Activated CD4-positive, alpha-beta T cell treated with anti-CD3 and anti-CD28 coated beads for 1 hour (primary cell): ENCODE measurements at places on chromosomes 3 and 15.

- DNase-seq = no peak
Measured at GRCh38 chr3:124858275-124858674, 28.9 kb downstream of the ITGB5 start.

- no peak for DNase-seq
Measured at GRCh38 chr3:51945926-51946705, 4.0 kb downstream of the PARP3 start.

GRCh38 chr15:97237160-97237559 lies 723.3 kb upstream of the ARRDC4 start:
- DNase-seq = no peak

- no peak for DNase-seq
Measured at GRCh38 chr3:37952564-37952963, 38.0 kb upstream of the VILL start.

DNA sequence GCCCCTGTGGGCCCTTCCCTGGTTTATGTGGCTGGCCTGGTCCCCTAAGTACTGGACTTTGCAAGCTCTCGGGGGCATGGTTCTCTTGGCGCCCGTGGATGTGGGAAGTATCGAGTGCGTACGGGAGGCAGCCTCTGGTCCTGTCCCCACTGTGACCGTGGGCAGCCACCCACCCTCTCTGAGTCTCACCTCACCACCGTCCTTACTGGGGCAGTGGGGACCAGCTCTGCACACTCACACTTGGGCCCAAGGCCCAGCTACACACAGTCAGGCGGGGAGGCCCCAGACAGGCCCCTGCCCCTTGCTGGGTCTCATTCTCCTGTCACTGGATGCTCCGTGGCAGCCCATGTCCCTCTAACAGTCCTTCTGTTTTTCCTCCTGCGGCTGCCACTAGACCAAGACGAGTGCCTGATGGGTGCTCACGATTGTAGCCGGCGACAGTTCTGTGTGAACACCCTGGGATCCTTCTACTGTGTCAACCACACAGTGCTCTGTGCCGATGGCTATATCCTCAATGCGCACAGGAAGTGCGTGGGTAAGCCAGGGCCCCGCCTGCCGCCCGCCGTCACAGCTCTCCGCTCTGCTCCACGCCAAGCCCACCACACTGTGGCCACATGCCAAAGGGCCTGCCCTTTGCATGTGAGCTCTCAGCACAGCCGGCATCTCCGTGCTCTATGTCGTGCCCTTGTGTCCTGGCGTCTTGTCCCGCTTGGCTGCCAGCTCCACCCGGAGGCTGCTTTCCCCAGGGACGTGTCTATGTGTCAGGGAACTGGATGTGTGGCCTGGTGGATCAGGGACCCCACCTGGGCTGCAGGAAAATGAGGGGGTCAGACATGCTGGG lies 72.7 kb downstream of the FBLN2 start:
- DNase-seq = no peak

- no peak for DNase-seq
Measured at GRCh38 chr3:100003609-100004503, 110.4 kb downstream of the FILIP1L start.
